ENCODE measurements at places on chromosomes 13 and 19. TPM values are rescaled to one million over a fixed set of nuclear protein-coding genes. Genes with fewer than 3 reads are reported as not detected.
A peak's percentile ranks its signal among the peaks of the same experiment; 100 is the strongest.

DNA sequence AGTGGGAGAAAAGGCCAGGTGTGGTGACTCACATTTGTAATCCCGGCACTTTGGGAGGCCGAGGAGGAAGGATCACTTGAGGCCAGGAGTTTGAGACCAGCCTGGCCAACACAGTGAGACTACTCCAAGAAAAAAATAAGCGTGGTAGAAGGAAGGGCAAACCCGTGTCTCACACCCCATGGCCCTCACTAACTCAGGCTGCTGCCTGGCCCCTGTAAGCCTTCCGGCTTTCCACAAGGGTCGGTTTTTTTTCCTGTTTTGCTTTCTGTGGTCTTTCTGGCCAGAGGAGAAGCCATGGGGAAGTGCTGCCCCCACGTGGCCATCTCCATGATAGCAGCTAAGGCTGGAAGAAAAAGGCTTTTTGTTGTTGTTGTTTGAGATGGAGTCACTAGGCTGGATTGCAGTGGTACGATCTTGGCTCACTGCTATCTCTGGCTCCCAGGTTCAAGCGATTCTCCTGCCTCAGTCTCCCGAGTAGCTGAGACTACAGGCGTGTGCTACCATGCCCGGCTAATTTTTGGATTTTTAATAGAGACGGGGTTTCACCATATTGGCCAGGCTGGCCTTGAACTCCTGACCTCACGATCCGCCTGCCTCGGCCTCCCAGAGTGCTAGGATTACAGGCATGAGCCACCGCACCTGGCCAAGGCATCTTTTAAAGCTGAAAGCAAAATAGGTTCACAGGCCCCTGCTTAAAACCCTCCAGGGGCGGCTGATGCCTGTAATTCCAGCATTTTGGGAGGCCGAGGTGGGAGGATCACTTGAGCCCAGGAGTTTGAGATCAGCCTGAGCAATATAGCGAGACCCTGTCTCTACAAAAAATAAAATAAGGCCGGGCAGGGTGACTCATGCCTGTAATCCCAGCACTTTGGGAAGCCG lies 7.5 kb upstream of the ARHGEF18 start:
- DNase-seq: peak; percentile 92

DNA sequence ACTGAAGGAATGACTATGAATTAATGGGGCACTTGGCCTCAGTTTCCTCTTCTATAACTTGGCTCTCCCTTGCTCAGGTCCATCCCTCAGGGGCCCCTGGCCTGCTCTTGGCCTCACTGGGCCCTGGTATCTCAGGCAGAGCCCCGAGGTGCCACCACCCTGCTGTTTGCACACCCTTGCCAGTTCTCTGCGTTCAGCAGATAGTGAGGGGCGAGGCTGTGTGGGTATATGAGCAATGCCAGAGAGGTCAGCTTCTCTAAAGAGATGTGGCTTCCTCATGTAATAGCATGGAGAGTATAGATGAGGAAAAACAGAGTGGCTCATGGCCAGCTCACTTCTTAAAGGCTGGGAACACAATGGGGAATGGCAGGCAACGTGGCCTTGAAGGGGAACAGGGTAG lies 76.1 kb downstream of the CYSLTR2 start:
- no peak for DNase-seq

DNA sequence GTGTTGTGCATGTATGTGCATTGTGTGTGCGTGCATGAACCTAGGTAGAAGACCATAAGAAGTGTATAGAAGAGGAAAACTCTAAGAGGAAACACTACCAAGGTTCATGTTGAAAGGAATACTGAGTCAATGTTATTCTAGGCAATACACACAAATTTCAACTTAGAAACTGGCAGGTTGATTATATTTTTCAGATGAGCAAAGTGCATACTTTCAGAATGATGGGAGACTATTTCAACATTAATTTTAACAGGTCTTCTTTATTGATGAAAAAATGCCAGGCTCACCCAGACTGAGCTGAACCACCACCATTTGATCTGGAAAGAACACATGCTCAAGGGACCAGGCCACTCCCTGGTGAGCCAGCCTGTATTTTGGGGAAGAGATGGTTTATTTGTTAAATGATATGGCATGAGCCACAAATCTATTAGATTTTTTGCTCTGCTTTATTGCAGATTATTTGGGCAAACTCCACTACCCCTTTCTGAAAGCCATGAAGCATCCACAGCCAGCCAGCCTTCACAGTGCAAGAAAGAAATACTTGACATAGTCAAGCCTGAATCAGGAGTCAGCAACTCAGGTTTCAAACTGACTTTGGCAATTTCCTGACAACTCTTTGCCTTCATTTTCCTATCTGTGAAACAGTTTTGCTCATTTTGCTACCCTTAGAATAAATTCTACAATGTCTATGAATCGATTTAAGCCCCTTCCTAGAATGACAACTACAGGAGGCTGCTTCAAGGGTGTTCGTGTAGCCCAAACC lies 368.9 kb downstream of the COG6 start:
- DNase-seq: no peak

The VMAC gene
- 7.5 TPM for total RNA-seq

The IGFL3 gene
- total RNA-seq: not detected

The SLC25A41 gene
- total RNA-seq: 0.29 TPM

DNA sequence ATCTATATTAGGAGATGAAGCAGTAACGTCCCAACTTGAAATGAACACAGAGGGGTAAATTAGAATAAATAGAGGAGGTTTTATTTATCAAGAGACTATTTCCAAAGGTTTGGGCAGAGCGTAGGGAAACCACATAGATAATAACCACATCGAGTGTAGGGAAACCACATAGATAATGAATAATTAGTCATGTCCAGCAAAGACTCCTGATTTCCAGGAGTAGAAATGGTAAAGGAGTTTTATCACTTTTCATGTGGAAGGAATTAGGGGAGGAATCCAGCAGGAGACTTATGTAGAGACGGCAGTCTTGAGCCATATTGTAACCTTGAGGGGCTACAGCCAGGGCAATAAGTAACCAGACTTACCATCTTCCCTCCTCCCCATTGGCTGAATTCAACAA lies 136.3 kb upstream of the CSNK1A1L start:
- DNase-seq: no peak

GRCh38 chr19:40191836-40192646 lies 815 bp downstream of the MAP3K10 start:
- peak; percentile 78 for DNase-seq

DNA sequence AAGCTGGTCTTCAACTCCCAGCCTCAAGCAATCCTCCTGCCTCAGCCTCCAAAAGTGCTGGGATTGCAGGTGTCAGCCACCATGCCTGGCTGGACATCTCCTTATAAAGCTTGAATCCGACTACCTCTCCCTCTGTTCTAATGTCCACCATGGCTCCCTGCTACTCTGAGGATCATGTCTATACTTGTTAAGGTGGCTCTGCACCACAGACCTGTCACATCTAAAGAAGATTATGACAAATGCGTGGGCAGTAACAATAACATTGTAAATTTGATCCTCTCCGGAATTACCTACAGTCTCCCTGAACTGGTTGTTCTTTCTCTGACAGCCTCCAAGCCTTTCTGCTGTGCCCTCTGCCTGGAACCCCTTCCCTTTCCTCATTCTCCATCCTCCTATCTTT lies 1.8 kb downstream of the NXNL1 start:
- no peak for DNase-seq

The ZNF256 gene
- 11.0 TPM for total RNA-seq

DNA sequence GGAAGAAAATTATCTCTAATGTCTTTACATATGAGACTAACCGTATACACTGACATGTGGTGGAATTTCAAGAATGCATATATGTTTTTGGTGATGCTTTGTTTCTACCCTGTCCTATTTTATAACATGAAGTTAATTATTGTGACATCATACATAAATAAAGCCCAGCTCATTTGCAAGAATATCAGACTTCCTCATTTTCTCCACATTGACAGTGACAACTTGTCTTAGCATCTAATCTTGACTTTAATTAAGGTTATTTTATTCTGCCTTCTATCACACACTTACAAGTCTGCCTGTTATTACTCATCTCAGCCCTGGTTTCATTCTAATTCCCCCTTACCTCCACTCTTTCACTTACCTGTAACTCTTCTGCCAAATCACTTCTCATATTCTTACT lies 140.6 kb upstream of the STARD13 start:
- DNase-seq: no peak

The CGB5 gene
- not detected for total RNA-seq

- no peak for DNase-seq
Observed at GRCh38 chr13:112652512-112653070, 37.2 kb upstream of the ATP11A start.

GRCh38 chr13:43263047-43263446 lies 239.7 kb downstream of the DNAJC15 start:
- no peak for DNase-seq

DNA sequence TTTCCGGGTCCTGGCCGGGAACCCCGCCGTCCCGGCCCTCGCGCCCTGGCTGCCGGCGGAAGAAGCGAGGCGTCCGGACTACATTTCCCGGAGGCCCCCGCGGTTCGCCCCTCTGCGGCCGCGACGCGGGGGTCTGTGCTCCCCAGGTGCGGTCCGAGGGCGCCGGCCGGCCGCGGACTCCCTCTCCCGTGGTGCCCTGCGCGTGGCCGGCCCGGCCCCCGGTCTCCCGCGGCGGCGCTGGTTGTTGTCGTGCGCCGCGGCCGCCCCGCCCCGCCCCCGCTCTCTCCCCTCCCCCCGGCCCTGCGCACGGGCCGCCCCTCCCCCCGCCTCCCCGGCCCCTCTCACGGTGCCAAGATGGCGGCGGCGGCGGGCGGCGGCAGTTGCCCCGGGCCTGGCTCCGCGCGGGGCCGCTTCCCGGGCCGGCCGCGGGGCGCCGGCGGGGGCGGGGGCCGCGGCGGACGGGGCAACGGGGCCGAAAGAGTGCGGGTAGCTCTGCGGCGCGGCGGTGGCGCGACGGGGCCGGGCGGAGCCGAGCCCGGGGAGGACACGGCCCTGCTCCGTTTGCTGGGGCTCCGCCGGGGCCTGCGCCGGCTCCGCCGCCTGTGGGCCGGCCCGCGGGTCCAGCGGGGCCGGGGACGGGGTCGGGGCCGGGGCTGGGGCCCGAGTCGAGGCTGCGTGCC lies at the start of gene KMT2B:
Gene KMT2B (plus strand): TSS at position 339 of the 680 bp plus-strand sequence. CDS start 16 bp downstream, at position 355.
- DNase-seq: peak; percentile 96

DNA sequence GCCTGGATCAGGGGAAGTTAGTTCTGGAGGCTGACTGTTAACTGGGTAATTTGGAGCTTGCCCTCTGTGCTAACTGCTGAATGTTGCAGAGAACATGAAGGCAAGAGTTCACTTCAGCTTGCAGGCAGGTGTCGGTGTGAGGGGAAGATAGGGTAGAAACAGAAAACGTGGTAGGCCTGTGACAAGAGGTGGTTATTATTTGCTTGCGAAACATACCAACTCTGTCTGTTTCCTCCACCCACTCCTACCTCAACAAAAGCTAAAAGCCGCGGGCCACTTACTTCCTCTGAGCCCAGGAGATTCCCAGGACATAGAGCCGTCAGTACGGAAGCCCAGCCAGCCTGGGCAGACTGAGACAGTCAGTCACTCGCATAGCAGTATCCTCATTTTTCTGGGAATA lies 119.2 kb upstream of the ABCC4 start:
- no peak for DNase-seq

DNA sequence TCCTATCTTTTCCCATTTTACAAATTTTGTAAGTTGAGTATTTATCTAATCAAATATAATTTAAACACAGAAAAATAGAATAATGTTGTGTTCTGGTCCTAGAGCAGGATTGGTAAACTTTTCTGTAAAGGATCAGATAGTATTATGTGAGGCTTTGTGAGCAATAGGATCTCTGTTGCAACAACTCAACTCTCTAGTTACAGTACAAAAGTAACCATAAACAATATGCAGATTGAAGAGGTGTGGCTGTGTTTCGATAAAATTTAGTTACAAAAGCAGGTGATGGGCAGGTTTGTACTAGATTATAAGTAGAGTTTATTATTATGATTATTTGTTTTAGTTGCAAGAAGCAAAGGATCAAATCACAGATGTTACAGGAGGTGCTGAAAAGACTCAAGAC lies 15.2 kb upstream of the C1QTNF9B start:
- DNase-seq: no peak

The ZNF728 gene
- not detected for total RNA-seq

All from glutamatergic neuron (in vitro differentiated cells).